ENCODE measurements at places on chromosomes 1 and 21.
A peak's percentile ranks its signal among the peaks of the same experiment; 100 is the strongest.

- no peak for DNase-seq
These were observed 913 bp upstream of the S1PR1 start for GRCh38 chr1:101235696-101236515.

DNA sequence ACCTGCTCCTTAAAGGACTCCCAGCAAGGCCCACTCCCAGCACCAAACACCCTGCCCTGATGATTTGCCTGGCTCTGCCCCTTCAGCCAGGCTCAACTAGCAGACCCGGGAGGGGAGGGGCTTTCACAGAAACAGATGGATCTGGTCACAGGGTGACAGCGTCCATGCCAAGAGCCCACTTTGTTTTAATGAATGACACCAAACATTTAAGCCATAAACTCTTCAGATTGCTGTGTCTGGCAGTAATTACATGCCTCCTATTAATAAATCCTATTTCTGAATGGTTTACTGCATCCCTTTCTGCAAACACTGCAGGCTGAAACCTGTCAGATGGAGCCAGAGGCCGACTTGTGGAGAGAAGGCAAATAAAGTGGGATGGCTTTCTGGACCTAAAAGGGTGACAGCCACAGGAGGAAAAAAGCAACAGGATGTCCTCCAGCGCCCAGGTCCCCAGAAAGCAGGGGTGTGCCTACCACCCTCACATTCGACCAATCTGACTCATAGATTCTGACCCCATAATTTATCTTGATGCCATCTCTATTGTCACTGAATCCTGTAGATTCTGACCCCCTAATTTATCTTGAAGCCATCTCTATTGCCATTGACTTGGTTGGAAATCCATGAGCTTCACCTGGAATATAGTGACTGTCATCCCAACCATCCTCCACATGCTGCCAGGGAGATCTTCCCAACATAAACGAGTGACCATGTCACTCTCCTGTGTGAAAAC is 200.9 kb downstream of the PLPP3 start:
- DNase-seq: no peak

DNA sequence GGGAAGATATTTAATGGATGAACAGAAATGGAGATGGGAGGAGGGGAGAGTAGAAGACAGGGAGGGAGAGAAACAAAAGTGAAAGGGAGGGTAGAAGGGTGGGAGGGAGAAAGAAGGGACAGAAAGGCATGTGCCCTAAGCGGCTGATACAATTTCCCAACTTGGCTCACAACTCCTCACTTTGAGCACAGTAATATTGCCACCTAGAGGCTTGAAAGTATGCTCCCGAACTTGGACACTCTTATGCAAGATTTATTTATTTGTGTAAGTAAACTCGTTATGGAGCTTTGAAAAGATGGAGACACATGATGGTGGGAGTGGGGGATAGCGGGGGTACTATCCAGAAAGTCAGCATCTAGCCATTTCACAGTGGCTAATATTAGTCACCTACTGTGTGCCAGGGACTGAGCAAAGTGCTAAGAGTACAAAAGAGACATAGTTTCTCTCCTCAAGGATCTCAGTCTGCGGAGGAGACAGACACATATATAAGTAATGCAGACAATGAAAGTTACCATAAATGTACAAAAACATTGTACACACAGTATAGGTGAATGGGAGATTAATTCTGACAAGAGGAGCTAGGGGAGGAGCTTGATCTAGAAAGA is 189.7 kb downstream of the SEC16B start:
- DNase-seq: peak; percentile 43

DNA sequence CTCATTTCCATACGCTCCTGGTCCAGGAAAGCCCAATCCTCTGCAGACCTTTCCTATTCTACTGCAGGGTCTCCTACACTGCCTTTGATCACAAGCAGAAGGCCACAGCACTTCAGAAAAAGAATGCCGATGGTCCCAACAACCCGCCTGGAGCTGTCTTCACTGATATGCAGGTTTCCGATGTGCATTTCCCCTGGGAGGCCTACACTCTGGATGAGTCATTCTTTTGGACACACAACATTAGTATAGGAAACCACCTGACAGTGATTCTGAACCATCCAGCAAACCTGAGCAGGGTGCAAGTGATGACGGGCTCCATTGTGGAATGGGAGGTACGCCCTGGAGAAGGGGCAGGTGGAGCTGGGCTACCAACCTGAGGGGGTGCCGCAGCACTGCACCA is 15.0 kb downstream of the PCAT6 start:
- DNase-seq: no peak

DNA sequence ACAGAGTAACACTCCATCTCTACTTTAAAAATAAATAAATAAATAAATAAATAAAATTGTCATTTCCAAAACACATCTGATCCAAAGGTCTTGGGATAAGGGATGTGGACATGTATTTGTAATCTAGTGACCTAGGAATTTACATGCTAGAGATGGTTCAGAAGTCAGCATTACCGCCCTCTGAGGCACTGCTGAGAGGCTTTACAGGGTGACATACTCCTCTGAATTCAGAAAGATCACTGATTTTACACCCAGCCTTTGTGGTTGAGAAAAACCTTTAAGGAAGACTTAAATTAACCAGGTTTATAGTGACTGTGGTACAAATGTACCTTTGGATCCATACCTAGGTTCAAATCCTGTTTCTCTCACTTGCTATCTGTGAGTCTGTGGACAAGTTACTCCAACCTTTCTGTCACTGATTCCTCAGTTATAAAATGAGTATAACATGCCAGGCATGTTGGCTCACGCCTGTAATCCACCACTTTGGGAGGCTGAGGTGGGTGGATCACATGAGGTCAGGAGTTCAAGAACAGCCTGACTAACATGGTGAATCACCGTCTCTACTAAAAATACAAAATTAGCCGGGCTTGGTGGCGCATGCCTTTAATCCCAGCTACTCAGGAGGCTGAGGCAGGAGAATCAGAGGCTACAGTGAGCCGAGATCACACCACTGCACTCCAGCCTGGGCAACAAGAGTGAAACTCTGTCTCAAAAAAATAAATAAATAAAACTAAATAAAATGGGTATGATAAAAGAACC is 20.1 kb downstream of the OSBPL9 start:
- no peak for DNase-seq

DNA sequence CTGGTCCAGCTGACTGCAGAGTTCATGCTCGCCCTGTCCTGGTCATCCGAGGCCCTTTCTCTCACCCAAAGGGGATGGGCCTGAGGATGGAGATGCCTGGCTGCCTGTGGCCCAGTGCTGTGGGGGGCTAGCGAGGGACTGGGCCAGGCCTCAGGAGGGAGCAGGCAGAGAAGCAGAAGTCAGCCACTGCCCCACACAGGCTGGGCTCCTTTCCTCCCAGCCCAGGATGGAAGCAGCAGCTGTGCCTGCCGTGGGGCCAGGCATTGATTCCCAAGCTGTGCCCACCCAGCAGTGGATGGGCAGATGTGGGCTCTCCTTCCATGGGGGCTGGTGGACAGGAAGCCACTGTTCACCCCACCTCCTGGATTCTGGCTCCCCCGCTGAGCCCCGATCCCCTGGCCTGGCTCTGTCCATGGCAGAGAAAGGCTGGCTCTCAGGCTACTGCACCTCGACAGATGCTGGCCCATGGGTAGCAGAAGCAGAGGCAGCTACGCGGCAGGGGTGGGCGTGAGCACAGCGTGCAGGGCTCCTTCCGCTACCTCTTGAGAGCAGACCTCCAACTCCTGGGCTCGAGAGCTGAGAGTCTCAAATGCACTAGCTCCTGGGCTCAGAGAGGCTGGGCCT is 24.6 kb downstream of the RUNX3 start:
- DNase-seq: no peak

DNA sequence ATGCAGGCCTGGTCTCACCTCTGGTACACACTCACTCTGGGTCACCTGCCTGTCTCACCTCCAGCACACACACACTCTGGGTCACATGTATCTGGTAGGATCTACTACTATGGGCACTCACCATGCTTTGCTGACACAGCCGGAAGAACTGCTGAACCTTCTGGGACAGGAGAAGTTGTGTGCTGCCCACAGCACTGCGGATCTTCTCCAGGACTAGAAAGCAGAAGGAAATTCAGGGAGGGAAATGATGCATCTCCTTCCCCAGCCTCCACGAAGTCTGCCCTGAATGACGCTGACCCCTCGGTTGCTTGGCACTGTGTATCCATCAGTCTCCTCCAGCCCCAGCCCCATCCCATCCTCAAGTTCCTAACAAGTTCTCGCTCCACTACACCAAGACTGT is 7.9 kb upstream of the SMIM12 start:
- no peak for DNase-seq

DNA sequence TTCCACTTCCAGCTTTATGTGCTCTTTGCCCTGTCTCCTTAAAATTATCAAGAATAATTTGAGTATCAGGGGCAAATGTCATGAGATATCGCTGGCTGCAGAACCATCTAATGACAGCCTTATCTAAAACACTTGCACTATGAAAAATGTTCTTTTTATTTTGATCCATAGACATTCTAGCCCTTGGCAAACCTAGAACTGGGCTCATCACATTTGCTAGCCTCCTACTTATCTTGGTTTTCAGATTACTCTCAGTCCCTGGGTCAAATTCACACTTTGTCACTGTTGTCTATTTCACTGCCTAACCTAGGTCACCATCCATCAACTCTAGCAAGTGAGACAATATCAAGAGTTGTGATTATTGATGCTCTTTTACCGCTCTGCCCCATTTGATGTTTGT is 59.9 kb upstream of the IPO9 start:
- DNase-seq: no peak

GRCh38 chr1:102163799-102164198 is 167.1 kb upstream of the OLFM3 start:
- no peak for DNase-seq

DNA sequence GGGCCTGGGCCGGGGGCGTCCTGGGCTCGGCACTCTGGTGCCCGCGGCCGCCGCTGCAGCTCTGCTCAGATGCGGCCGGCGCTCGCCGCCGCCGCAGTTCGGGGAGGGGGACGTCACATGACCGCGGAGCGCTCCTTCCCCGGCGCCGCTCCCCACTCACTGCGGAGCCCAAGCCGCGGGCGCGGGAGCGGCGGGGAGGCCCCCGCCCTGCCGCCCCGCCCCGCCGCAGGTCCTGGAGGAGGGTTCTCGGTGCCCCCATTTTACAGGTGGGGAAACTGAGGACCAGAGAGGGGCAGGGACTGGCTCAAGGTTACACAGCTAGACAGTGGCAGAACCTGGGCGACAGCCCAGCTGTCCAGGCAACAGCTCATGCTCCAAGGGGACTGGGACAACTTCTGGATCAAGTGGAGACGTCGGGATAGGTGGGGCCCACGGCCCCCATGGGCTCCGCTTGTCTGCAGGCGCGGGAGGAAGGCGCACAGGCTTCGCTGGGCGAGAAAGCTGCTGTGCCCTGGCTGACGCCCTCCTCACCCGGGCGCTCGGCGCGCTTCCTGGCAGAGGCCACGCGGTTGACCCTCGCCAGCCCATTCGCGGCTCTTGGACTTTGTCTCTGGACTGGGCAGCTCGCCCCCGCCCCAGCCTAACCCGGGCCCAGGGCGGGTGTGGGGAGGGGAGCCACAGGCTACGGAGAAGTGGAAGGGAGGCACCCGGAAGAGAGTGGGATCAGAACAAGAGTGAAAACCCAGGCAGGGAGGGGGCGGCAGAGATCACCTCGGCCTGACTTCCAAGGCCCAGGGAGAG is at the start of gene RAP1GAP:
Gene RAP1GAP (minus strand): TSS at position 100 of the 801 bp plus-strand sequence. CDS start 49,325 bp downstream, outside the sequence.
- DNase-seq: no peak

DNA sequence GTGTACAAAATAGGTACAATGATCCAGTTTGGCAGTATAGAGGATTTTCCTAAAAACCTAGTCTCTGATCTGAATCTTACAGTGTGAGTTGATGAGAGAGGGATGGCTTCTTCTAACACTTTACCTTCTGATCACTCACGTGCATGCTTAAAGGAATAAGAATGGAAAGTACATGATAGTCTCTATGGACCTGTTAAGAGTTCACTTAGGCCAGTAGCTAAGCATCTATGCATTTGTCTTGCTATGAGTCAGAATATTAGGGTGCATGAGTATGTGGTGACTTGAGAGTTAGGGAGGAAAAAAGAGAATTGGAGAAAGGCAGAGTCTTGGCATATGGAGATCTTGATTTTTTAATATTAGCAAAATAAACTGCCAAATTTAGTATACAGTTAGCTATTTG is 206.3 kb downstream of the COL11A1 start:
- DNase-seq: no peak

DNA sequence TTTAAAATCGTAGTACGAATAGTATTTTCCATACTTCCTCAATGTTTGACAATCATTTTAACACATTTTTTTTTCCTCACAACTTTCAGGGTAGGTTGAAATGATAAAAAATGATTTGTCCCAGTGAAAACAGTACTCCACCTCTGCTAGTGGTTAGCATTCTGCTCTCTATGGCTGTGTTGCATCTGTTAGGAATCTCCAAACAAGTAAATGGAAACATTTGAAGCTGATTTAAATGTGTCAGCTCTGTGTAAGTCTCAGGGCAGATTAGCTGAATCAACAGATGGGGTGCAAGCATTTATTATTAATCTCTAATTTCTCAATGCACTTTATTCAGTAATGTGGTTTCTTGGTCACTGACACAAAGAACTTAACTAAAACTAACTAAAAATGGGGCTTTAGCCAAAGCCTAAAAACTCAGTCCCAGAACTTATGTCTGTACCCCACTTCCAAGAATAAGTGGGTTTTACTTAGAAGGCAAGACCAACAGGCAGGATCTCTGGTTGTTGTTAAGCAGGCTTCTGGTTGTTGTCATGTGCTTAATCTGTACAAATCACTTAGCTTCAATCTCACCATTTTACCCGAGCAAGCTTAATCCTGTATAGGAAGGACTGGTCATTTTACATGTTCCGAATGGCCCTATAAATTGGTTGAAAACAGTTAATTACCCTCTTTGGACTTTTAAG is 67.8 kb downstream of the PRRX1 start:
- no peak for DNase-seq

GRCh38 chr1:150820730-150821512 is 12.9 kb upstream of the CTSK start:
- DNase-seq: no peak

- no peak for DNase-seq
These were observed 248.5 kb downstream of the USP25 start for GRCh38 chr21:15978215-15978738.

DNA sequence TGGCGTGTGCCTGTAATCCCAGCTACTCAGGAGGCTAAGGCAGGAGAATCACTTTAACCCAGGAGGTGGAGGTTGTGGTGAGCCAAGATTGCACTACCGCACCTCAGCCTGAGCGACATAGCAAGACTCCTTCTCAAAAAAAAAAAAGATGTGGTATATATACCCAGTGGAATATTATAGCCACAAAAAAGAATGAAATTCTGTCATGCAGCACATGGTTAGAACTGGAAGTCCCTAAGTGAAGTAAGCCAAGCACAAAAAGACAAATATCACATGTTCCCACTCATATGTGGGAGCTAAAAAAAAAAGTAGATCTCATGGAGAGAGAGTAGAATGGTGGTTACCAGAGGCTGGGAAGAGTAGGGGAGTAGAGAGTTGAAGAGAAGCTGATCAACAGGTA is 18.7 kb downstream of the PSMB4 start:
- DNase-seq: no peak

DNA sequence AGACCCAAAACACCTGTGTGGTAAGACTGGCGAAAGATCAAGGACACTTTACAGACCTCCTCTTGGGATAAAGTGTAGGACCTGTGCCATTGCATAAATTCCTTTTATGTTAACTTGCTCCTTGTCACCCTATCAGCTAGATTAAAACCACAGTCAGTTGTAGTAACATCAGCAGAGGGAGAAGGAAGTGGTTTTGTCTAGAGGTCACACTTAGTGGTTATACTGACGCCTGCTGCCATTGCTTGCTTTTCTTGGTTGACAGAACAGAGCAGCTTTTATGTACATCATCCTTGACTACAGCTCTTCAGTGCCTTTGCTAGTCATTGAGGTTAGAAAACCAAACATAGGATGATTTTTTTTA is 101.4 kb downstream of the PBX1 start:
- no peak for DNase-seq
